ENCODE measurements at places on chromosomes 6 and 20. TPM values are rescaled to one million over a fixed set of nuclear protein-coding genes. Genes with fewer than 3 reads are reported as not detected.

GRCh38 chr20:1951436-1952115 is 42.3 kb downstream of the PDYN start:
- no peak for ATAC-seq

DNA sequence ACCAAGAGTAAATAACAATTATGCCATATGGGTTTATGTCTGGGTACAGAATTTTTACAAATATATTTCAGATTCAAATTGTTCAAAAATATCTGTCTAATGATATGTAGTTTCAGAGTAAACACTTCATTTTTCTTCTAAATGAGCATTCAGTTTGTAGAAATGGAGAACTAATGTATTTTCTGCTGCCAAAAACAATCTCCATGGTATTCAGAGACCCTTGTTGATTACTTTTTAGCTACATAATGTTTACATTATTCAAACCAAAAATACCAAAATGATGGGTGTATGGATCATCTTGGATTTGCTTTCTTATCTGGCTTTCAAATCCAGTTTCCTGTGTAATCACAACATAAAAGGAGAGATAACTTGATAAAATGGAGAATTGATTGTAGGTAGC is 576.0 kb upstream of the CDH4 start:
- no peak for ATAC-seq

DNA sequence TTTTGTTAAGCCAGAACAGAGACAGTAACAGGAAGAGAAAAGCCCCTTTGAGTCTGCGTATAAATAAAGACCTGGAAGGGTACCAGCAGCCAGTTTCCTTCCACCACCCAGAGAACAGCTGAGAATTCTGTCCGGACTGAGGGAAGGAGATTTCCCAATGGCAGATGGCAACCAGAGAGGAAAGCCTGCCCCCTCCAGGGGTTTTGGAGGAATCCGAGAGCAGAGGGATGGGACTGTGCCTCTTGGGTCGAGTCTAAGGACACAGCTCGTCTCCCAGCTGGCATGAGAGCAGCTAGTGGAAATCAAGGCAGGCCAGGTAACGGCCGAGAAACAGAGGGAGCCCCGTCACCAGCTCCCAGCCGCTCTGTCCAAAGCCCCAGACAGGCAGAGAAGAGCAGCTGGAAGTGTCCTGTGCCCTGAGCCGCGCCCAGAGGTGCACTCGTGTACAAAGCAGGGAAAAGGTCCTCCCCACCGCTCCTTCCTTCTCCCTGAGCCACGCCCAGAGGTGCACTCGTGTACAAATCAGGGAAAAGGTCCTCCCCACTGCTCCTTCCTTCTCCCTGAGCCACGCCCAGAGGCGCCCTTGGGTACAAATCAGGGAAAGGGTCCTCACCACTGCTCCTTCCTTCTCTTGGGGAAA is 134.0 kb upstream of the SNX9 start:
- no peak for ATAC-seq

GRCh38 chr6:83781506-83781905 is 71.7 kb upstream of the RIPPLY2 start:
- ATAC-seq = no peak

Gene SIRPB1
- total RNA-seq = 3.4 TPM

Gene IRF4
- total RNA-seq = 5.1 TPM

DNA sequence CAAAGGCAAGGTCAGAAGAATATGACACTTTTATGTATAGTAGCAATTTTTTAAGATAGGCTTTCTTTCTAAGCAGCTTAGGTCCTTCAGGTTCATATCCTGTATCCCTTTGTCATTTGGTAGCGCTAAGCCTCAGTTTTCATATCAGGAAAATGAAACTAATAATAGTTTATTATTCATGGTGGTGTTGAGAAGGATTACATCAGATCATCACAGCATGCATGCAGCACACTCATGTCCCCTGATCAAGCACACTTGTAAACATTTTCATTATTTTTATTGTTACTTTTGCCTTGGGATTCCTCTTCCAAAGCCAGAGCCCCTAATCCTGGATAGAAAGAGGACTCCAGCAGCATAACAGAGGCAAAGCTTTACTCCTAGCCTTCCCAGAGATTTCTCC is 70.2 kb upstream of the ADGRF1 start:
- ATAC-seq = no peak

DNA sequence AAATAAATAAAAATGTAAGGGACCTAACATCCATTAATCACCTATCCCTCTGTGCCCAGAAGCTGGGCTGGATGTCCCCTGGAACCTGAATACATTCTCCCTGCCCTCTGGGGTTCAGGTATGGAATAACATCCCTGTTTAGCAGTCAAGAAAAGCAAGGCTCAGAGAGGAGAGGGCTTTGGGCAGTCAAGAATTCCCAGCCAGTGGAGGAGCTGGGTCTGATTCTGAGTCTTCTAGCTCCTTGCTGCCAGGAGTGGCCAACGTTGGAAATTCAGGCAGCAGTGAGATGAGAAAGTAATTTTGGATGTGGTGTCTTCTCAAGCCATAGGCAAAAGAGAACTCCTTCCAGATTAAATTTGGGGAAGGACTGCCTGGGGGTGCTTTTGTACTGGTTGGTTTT is 42.6 kb upstream of the ZNFX1 start:
- ATAC-seq = no peak

Gene JAG1
- 34.3 TPM for total RNA-seq

DNA sequence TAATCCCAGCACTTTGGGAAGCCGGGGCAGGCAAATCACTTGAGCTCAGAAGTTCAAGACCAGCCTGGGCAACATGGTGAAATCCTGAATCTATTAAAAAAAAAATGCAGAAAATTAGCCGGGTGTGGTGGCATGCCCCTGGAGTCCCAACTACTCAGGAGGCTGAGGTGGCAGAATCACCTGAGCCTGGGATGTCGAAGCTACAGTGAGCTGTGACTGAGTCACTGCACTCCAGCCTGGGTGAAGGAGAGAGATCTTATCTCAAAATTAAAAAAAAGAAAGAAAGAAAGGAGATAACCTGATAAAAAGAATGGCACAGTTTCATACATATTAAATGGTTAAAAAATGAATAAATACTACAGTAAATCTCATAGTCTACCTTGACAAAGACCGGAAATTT is 123.6 kb upstream of the TNFAIP3 start:
- ATAC-seq = no peak

GRCh38 chr20:460707-461106 is 1.6 kb downstream of the TBC1D20 start:
- ATAC-seq = no peak

DNA sequence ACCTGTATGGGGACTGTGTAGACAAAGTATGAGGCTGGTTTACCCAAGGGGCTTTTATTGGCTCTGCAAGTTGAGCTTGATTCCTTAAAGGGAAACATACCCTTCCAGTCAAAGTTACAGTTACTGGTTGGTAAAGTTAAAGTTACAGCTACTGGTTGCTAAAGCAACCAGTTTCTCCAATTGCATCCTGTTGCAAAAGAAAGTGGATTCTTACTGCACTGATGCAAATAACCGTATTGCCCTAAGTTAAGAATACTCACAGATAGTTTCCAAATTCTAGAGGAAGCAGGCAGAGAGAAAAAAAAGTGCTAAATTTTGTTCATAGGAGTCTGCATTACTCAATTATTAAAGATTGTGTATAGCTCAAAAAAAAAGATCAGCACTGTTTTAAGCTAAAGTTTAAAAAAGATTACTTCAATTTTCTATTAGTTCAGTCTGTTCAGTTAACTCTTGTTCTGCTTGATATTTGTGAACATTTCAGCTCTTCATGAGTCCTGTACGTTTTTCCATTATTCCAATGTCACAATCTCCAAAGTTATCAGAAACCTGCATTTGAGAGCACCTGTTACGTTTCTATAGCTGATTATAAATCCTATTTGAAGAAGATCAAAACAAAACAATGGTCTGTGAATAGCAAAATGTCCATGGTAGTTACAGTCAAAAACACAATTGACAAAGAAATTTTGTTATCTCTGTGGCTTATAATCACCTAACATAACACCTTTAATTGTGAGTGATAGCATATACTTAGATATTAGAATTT is 8.6 kb upstream of the IL22RA2 start:
- no peak for ATAC-seq

Gene SNAP91
- total RNA-seq = 5.4 TPM

DNA sequence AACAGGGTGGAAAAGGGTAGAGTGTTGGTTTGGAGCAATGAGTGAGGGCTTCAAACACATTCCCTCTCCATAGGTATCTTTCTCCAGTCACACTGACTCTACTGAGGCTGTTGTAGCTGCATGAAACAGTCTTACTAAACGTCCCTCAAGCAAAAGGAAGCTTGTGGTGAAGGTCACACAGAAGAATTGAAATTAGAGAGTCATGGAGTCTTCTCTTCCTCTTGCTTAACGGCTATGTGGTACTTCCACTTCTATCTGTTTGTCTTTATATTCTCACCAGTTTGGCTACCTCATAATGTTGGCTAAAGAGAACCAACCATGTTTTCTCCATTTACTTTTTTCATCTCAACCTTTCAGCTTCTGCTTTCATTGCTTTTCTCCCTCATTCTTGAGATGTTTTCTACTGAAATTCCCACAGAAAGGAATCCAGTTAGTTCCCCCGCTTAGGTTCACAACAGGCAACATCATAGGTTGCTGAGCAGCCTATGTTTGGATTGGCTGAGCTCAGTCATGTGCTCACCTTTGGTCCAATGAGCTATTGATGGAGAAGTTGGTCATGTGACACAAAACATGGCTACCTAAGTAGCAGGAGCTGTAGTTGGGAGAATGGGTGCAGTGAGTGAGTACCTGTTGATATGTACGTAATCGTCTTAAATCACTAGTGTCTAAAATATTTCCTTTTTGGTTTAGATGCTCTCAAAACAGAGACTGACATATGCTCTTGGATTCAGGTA is 99.8 kb downstream of the SNAP25 start:
- no peak for ATAC-seq

- ATAC-seq = no peak
Measured at GRCh38 chr20:32629813-32630212, 43.9 kb downstream of the C20orf203 start.

Gene CITED2
- 429 TPM for total RNA-seq

- ATAC-seq = no peak
Measured at GRCh38 chr20:57493091-57493615, 31.8 kb downstream of the CTCFL start.

Gene RAET1E
- not detected for total RNA-seq

Gene EMILIN3
- 1.1 TPM for total RNA-seq

- no peak for ATAC-seq
Measured at GRCh38 chr6:38789256-38789655, 74.1 kb downstream of the DNAH8 start.

GRCh38 chr6:106469882-106470281 is 109.4 kb downstream of the CRYBG1 start:
- no peak for ATAC-seq

DNA sequence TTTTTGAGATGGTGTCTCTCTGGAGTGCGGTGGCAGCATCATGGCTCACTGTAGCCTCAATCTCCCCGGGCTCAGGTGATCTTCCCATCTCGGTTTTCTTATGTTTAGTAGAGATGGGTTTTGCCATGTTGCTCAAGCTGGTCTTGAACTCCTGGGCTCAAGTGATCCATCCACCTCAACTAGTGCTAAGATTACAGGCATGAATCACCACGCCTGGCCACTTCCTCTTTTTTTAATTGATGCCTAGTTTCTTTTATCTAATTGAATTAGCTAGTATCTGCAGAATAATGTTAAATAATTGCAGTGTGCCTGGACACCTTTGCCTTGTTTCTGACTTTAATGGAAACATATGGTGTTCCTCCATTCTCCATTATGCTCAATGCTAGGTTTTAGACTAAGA is 38.4 kb upstream of the SLC22A16 start:
- no peak for ATAC-seq

DNA sequence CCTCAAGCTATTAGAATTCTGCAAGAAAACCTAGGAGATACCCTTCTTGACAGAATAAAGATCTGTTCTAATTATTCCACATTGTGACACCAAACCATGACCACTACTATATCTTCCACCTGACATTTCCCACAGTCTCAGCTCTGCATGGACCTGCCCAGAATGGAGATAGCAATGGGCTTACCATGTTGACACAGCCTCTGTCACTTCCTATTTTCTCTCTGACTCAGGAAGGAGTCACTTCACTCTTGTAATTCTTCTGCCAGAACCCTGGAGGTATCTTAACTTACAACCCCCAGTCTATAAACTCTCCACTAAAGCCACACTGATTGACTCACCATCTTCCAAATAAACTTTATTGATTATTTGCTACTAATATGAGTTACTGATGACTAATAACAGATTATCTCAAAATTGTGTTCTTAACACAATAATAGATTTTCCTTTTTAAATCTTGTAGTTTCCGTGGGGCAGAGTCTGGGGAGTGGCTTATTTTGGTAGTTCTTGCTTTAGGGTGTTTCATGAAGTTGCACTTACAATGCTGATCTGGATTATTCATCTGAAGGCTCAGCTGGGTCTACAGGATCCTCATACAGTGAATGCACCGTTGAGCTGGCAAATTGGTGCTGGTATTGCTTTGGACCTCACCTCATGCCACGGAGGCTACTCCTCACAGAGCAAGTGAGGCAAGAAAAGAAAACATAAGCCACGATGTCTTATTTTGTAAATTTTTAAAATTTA is 869.9 kb downstream of the KIF16B start:
- ATAC-seq = no peak

- ATAC-seq = no peak
Measured at GRCh38 chr6:68628161-68628560, 6.9 kb upstream of the ADGRB3 start.

Gene MDFI
- 2.3 TPM for total RNA-seq

GRCh38 chr6:105501246-105501645 is 98.4 kb upstream of the PREP start:
- no peak for ATAC-seq

DNA sequence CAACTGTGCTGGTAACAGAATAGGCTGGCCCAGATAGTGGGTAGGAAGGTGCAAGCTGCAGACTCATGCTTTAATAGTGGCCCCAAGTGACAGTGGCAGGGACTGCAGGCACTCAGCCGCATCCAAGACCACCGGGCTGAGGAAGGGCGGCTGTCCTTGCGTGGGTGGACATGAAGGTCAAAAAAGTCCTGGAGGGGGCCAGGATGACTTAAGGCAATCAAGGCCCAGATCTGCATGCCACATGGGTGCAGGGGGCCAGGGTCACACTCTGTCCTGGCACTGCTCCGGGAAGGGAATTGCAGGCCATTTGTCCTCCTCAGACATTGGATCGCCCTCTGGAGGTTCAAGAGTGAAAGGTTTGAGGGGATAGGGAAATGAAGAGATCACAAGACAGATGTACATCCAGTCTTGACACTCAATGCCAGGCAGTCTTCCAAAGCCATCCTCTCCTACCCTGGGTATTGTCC is 10.4 kb upstream of the VNN2 start:
- peak; percentile 60 for ATAC-seq

GRCh38 chr6:166604911-166605310 is 18.4 kb upstream of the RAMACL start:
- ATAC-seq = no peak

DNA sequence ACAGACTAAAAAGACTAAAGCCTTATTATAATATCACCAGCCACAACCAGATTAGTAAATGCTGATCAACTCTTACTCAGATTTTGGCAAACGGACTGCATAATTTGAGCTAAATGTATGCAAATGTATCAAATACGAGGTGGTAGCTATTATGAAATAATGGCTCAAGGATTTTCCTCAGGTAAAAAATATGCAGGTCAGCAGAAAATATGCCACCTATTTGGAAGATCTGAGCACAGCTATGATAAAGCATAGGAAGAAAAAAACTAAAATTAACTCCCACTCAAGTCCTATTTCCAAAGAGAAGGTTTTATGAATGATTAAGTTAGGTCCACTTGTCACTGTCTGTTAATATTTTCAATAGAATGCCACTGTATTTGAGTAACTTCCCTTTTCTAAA is 22.4 kb downstream of the SYCP2 start:
- ATAC-seq = no peak

Measured in gastroesophageal sphincter (tissue), 4 donors.